Spleen (tissue), 13 donors: ENCODE measurements at places on chromosomes 12 and 14. TPM values are rescaled to one million over a fixed set of nuclear protein-coding genes. Genes with fewer than 3 reads are reported as not detected.

ASCL1 gene
- not detected for polyA plus RNA-seq

CLECL1 gene
- 40.4 TPM for polyA plus RNA-seq

SLC4A8 gene
- polyA plus RNA-seq: 0.88 TPM

E2F7 gene
- polyA plus RNA-seq: 0.09 TPM

ZNF385A gene
- 7.4 TPM for polyA plus RNA-seq

SLIRP gene
- 199 TPM for polyA plus RNA-seq

CBLN3 gene
- 5.8 TPM for polyA plus RNA-seq

CLEC4D gene
- polyA plus RNA-seq: 0.62 TPM

IL31 gene
- polyA plus RNA-seq: not detected

CFAP54 gene
- 0.09 TPM for polyA plus RNA-seq

PLA2G1B gene
- polyA plus RNA-seq: 0.83 TPM

PRIMA1 gene
- 0.24 TPM for polyA plus RNA-seq

CAPS2 gene
- polyA plus RNA-seq: 1.5 TPM

NELL2 gene
- polyA plus RNA-seq: 1.9 TPM

CD69 gene
- polyA plus RNA-seq: 49.2 TPM

CCDC60 gene
- polyA plus RNA-seq: not detected

RAPGEF3 gene
- 64.3 TPM for polyA plus RNA-seq

SLCO1B1 gene
- not detected for polyA plus RNA-seq

LGR5 gene
- 0.02 TPM for polyA plus RNA-seq

OASL gene
- polyA plus RNA-seq: 2.9 TPM

PTPRB gene
- 3.7 TPM for polyA plus RNA-seq

LMNTD1 gene
- polyA plus RNA-seq: 0.05 TPM

SLC10A1 gene
- polyA plus RNA-seq: not detected

SLC16A7 gene
- 3.5 TPM for polyA plus RNA-seq

PPP2R5C gene
- 95.3 TPM for polyA plus RNA-seq

DLK1 gene
- not detected for polyA plus RNA-seq

DEGS2 gene
- 1.1 TPM for polyA plus RNA-seq

MFAP5 gene
- polyA plus RNA-seq: 8.5 TPM

SLC17A8 gene
- not detected for polyA plus RNA-seq

FAM181A gene
- not detected for polyA plus RNA-seq

PLEKHD1 gene
- polyA plus RNA-seq: 0.09 TPM

SPTB gene
- polyA plus RNA-seq: 0.17 TPM

C12orf50 gene
- polyA plus RNA-seq: not detected

EXOC3L4 gene
- 18.5 TPM for polyA plus RNA-seq

EFCAB11 gene
- 6.4 TPM for polyA plus RNA-seq

POU6F1 gene
- 14.7 TPM for polyA plus RNA-seq

OTUB2 gene
- 0.07 TPM for polyA plus RNA-seq

GUCY2C gene
- 0.19 TPM for polyA plus RNA-seq

ACRBP gene
- polyA plus RNA-seq: 7.2 TPM

PAH gene
- not detected for polyA plus RNA-seq

CHGA gene
- not detected for polyA plus RNA-seq

KRT73 gene
- 0.20 TPM for polyA plus RNA-seq

SMOC1 gene
- polyA plus RNA-seq: 9.2 TPM

ENDOU gene
- 0.13 TPM for polyA plus RNA-seq

CABP1 gene
- 0.49 TPM for polyA plus RNA-seq

KRT3 gene
- polyA plus RNA-seq: not detected

TSPAN8 gene
- polyA plus RNA-seq: 0.21 TPM

RAD9B gene
- 0.35 TPM for polyA plus RNA-seq

HSPB8 gene
- polyA plus RNA-seq: 14.1 TPM

KRT72 gene
- polyA plus RNA-seq: 0.86 TPM

MDGA2 gene
- not detected for polyA plus RNA-seq

ABCC9 gene
- polyA plus RNA-seq: 0.54 TPM

SERPINA10 gene
- not detected for polyA plus RNA-seq

YY1 gene
- 31.0 TPM for polyA plus RNA-seq

TMCC3 gene
- polyA plus RNA-seq: 2.9 TPM

P2RX2 gene
- polyA plus RNA-seq: 2.9 TPM

CD27 gene
- polyA plus RNA-seq: 193 TPM

FGF6 gene
- not detected for polyA plus RNA-seq
